Neural crest cell (in vitro differentiated cells): ENCODE measurements at places on chromosomes 4 and X.

GRCh38 chr4:37644962-37645361 lies 41.2 kb downstream of the RELL1 start:
- no peak for DNase-seq

DNA sequence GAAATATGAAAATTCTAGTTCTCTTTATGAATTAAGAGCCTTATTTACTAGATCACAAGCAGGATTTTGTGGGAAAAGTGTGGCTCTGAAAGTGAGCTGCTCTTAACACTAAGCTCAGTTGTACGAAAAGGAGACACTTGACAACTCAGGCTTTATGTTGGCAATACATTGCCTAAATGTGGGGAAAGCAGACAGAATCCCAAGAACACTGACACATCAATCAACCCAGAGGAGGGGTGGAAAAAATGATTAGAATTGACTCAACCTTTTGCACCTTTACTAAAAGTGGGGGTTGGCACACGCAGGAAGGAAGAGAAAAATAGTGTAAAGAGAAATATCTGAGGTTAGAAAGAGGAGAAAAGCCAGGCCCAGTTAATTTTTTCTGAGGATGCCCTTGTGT lies 61.6 kb downstream of the CHST7 start:
- DNase-seq, result no peak

DNA sequence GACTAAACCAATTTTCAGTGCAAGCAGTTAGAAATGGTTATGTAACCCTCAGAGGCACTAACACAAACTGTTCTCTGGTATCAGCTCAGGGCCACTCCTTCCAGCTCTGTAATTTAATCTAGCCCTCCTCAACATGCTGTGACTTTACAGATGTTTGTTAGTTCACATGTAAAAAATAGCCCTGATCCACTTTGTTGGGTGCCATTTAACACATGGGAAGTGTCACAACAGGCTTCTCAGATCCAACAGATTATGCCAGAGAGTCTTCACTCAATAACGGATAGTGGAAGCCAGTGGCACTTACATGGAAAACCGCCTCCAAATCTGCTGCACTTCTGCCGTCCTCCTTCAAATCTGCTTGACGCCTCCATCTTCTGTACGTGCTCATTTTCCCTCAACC lies 51.6 kb downstream of the ATP8A1 start:
- no peak for DNase-seq

GRCh38 chr4:20265726-20266125 lies 14.0 kb downstream of the SLIT2 start:
- DNase-seq, result no peak

- no peak for DNase-seq
These were observed 85.1 kb upstream of the LCORL start for GRCh38 chr4:18106620-18107019.

DNA sequence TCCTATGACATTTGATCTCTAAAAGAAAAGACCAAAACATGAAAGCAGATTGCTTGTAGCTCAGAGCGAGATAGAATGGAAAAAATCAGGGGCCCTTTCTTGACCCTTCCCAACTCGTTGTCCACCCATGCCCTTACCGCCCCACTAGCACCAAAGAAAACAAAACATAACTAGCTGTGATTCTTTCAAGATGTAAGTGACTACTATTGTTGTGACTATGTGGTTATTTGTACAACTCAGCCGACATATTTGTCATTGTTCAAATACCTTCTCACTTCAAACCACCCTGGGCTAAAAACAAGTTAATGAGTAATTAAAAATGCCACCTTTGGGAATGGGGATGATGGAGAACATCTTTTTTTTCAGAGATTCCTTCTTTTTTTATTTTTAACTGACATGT lies 171.2 kb upstream of the GPC4 start:
- no peak for DNase-seq

DNA sequence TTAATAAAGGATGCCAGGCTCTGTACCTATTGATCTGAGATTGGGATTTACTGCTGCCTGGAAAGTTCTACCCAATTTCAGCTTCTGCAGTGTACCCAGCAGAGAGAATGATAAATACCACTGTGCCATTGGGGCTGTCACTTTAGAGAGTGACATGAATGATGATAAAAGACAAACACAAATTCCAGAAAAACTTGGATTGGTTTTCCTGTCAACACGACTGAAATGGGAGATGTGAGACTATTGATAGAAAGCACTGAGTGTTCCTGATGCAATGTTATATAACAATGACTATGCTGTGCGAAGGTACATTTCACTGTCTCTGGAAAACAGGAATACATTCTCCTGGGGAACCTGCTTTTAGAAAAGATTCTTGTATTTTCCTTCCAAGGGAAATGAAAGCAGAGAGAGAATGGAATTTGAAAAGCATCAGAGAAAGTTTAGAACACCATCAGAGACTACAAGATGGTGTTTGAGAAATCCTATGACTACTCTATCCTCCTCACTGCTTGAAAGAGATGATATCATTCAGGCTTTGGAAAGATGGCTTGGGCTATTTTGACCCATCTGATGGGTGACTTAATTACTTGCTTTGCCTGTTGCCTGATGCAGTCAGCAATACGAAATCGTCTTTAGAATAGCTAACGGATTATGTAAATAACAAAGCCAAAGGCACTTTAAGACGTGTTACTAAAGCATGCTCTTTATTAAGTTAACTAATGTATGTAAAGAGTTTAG lies 49.7 kb downstream of the MID1IP1 start:
- no peak for DNase-seq

DNA sequence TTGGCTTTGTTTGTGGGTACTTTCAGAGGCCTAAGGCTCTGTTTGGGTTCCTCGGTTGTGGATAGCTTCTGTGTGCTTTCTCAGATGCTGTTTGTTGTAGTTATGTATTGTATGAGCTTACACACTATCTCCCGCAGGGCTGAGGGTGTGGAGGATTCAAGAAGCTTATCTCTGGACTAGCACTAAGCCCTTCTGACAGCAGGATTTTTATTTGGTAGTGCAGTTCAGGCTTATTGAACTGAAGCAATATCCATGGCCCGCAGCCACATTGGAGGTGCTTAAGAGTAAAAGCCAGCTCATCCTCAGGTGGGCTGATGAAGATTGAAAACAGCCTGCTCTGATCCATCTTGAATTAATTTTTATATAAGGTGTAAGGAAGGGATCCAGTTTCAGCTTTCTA lies 128.2 kb downstream of the RASGEF1B start:
- DNase-seq, result no peak

- DNase-seq, result no peak
These were observed 1096.1 kb upstream of the PRKX start for GRCh38 chrX:4809571-4809970.

GRCh38 chr4:52883707-52884669 lies 21.9 kb downstream of the RASL11B start:
- DNase-seq, result no peak

DNA sequence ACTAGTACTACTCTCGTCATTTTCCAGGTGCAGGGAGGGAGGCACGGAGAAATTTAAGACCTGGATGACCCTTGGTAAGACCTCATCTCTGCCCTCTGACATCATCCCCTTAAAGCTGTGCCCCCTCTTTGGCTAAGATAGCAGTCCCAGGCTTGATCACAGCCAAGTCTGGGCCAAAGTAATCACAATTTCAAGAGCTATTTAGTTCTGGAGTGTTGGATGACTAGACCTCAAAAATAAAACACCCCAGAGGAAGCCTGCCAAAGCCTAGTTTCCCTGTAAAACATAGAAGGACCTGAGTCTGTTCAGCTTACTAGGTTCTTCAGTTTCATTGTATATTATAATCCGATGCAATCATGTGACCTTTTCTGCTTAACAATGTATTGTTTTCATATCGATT lies 144.6 kb upstream of the ARHGEF9 start:
- DNase-seq, result no peak

DNA sequence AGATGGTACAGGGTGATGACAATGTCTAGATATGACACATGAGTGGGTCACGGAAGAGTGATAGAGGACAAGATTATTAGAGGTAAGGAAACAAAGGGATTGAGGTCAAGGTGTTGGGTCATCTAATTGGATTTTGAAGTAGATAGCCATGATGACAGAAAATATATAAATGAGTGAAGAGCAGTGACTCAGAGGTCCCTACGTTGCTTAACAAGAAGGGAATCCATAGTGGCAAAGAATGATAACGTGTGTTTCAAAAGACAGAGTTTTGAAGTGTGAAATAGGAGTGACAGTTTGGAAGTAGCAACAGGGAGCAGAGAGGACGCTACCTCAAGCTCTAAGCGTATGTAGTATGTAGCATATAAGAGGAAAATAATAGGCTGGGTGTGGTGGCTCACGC lies 22.2 kb upstream of the CAMK2D start:
- DNase-seq, result no peak

DNA sequence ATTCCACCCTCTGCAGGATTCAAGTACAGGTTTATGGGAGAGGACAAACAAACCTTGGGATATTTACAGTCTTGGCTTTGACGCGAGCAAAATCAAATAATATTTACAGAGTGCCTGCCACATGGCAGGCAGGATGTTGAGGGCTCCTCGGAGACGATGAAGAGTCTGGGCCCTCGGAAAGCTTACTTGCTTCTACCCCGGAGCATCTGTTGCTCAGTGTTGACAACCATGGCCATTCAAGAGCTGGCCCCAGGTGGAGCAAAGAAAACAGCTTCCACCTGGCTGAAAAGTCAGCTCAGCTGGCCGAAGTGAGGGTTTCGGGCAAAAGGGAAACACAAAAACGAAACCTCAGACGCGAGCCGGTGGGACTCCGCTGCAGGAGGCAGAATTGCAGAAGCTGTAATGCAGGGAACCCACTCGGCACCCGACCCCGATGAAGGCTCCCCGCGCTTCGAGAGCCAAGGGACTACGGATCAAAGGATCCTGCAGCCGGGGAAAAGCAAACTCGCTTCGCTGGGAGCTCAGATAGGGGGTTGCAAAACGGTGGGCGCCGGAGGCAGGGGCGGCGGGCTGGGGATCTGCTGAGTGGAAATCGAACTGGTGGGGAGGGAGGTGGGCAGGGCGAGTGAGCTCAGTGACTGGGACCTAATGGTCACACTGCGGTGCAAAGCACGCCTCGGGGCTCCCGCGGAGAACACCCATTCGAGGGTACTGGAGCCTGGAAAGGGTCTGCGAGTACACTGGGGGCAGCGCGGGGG lies 805 bp downstream of the ATP8A1 start:
- peak; percentile 25 for DNase-seq

GRCh38 chrX:109384699-109385098 lies 97.2 kb downstream of the GUCY2F start:
- peak; percentile 32 for DNase-seq

GRCh38 chrX:129979207-129979920 lies 3.1 kb upstream of the BCORL1 start:
- no peak for DNase-seq

GRCh38 chrX:18543738-18544137 lies 118.3 kb downstream of the CDKL5 start:
- no peak for DNase-seq

DNA sequence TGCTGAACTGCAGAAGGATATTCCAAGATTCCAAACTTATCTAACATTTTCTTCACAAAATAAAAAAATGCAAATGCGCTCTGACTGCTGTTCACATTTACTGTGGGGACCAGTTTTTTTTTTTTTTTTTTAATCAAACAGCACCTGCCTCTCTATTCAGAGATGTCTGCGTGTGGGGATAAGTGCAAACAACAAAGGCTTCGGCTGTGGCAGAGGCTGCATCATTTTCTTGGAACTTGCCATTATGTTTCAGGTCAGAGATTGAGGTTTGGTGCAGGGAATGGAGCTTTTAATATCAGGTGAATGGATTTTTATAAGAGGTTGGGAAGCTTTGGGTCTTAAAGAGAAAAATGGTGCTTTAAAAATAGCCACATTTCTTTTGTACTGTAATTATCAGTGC lies 78.2 kb upstream of the TET2 start:
- DNase-seq, result no peak

- DNase-seq, result no peak
These were observed 214.2 kb downstream of the ZNF674 start for GRCh38 chrX:46330981-46331380.

DNA sequence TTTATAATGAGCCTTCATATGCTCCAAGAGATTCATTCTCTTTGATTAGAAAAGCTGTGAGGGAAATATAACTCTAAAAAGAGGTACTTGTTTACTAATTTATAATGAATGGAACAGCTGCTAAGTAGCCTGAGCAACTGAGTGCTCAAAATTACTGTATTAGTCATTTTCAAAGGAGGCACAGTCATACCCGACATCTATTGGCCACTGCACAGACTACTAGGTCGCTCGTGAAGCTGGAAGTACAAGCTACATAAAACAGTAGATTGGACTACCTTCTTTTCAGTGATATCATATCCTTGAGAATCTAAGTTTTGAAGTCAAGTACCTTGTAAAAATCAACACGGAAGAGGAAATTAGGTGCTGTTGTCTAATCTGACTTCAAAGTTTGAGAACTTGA lies 52.0 kb upstream of the GLRB start:
- no peak for DNase-seq

GRCh38 chr4:79155336-79155735 lies 170.5 kb downstream of the NAA11 start:
- DNase-seq, result no peak

DNA sequence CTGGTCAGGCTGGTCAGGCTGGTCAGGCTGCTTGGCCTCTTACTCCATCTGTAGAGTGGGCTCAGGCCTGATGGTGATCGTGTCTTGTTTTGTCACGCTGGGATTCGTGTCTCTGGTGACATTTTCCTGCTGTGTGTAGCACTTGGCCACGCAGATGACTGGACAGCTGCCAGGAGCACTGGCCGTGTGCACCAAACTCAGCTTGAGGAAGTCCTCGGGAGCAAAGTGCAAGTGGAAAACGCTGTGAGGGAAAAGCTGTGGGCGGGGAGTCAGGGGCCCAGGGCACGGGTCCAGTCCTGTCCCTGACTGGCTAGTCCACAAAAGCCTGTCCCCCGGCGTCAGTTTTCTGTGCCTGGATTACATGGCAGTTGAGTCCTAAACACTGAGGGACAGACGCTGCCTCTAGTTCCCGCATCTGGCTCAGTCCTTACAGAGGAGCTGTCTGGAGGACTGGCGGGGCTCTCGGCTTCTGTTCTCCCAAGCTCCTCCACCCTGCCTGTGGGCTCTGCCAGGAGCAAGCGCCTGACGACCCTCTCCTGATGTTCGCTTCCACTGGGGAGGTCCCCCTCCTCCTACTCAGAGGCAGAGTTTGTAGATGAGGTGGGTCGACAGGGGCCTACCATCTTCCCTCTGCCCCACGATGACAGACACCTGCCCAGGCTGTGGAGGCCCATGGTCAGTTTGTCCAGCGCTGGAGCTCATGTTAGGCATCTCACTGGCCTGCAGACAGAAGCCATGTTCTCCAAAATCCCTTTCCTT lies 35.9 kb upstream of the GRPEL1 start:
- peak; percentile 20 for DNase-seq

DNA sequence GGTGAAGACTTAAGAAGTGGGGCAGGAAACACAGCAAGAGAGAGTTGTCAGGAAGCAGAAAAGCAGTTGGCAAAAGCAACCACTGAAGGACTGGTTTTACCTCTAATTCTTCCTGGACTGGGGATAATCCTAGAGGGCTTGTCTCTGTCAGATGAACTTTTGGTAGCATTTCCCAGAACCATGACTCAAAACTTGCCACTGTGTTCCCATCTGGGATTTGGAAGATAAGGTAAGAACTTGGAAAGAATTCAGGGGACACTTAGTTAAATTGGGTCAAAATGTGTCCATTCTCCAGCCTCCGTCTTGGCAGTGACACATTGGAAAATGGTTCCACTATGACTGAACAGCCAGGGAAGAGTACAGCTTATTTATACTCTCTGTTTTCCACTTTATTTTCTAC lies 55.7 kb downstream of the CD38 start:
- DNase-seq, result no peak
